ENCODE measurements at places on chromosomes 3 and 15.
A peak's percentile ranks its signal among the peaks of the same experiment; 100 is the strongest.

GRCh38 chr3:147383617-147384016, 22.7 kb downstream of the ZIC4 start:
- DNase-seq: no peak

- no peak for DNase-seq
These were observed 264.2 kb downstream of the VPS13C start for GRCh38 chr15:61796056-61796455.

- no peak for DNase-seq
These were observed 52.8 kb downstream of the MGA start for GRCh38 chr15:41713047-41713446.

GRCh38 chr3:182364723-182365650, 428.3 kb upstream of the ATP11B start:
- DNase-seq: peak; percentile 96

DNA sequence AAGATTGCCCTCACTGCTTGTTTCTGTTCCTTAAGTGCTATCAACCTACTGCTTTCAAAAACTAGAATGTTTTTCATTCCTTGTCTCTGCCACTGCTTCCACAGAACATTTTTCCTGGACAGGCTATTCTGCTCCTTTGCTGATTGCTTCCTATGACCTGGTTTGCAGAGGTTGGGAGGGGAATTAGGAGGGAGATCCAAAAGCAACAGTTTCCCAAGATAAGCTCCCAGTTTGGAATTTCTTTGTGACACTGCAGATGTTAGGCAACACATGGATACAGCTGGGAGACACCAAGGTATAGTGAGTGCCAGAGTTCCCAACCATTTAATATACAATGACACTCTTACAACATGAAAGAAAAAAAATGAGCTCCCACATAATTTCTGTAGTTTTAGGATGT, 1036.5 kb downstream of the ROBO2 start:
- no peak for DNase-seq

- no peak for DNase-seq
These were observed 93.4 kb downstream of the PEX5L start for GRCh38 chr3:179943117-179943880.

GRCh38 chr3:16614033-16615031, 9.1 kb upstream of the DAZL start:
- DNase-seq: no peak
